ENCODE measurements at places on chromosomes 4 and X. TPM values are rescaled to one million over a fixed set of nuclear protein-coding genes. Genes with fewer than 3 reads are reported as not detected.

CD40LG gene
- total RNA-seq = not detected

CYTL1 gene
- total RNA-seq = 9.6 TPM

ZIC3 gene
- total RNA-seq = 0.31 TPM

PARM1 gene
- total RNA-seq = 2.4 TPM
